GF-D8 (cell line): ENCODE measurements at places on chromosomes 6 and 20.

DNA sequence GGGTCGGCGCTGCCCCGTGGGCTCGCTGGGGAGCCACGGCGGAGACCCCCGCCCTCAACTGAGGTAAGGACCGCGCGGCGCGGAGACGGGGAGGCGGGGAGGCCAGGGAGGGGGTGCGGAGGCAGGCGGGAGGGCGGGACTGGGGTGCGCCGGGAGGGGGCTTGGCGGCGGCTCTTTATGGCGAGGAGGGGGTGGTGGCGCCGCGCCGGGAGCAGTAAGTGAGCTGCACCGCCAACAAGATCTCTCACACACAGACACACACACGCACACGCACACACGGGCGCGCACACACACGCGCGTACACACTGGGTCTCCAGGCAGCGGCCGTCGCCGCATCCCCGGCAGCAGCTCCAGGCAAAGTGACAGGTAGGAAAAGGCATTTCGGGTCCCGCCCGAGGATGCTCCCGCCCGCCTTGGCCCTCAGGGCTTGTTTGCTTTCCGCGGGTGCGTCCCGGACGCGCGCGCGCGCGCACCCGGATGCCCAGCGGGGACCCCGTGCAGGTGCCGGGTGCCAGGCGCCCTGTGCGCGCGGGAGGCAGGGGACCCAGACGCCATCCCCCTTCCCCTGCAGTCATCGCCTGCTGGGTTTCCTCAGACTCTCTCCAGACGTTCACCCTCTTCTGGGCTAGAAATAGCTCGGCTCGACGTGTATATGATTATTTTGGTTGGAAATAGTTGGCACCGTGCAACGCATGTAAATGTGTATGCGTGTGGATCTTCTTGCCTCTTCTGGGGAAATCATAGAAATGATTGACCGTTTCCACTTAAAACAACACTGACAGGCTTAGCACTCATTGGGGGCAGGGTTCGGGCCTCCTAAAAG is at the start of gene PLCB4:
Gene PLCB4 (plus strand): TSS at position 247 of the 823 bp plus-strand sequence. CDS start 238,728 bp downstream, outside the sequence.
- no peak for DNase-seq

DNA sequence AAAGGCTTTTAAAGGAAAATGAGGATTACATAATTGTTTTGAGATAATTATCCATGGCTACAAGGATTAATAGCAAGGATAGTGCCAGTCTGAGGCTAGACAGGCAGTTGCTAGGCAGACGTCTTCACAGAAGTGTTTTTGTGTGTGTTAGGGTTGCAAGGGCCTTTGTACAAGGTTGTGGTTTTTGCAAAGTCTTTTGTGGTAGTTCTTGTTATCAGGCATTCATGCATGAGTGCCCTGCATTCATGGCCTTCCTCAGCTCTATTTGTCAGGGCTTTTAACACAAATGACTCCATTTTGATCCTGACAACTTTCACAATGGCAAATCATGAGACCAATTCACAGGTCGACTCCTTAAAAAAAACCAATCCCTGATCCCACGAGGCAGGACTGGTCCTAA is 68.1 kb upstream of the TXNDC5 start:
- peak; percentile 71 for DNase-seq

DNA sequence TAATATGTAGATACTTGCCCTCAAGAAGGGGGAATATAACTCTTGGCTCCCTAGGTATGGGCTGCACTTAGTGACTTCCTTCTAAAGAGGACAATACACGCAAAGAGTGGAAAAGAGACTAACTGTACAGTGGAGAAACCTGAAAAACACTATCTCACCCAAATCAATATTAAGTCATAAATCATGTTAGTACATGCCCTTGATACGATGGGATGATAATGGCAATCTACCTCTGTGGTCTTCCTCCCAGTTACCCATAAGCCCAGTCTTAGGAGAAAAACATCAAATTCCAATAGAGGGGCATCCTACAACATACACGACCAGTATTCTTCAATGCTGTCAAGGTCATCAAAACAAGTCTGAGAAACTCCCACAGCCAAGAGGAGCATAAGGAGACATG is 1.3 kb downstream of the TRIM26 start:
- no peak for DNase-seq

DNA sequence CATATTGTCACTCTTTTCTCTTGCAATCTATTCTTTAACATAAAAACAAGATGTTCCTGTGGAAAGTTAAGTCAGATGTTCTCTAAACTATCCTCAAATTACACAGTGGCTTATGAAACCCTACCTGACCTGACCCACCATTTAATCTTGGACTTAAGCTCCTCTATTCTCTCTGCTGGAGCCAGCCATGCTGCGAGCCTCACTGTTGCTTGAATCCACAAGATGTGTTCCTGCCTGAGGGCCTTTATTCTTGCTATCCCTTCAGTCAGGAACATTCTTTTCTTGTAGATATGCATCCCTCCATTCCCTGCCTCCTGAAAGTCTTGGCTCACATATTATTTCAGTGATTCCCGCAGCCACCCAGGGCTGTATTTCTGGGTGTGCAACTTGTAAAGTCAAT is 283.2 kb downstream of the EPHA7 start:
- DNase-seq: no peak
